Activated CD4-positive, alpha-beta T cell treated with anti-CD3 and anti-CD28 coated beads, Interleukin-2, amount 10 ng/mL, durations not matched to agents 24 days and 14 days (primary cell): ENCODE measurements at places on chromosomes 13 and 19. TPM values are rescaled to one million over a fixed set of nuclear protein-coding genes. Genes with fewer than 3 reads are reported as not detected.

The MAP3K10 gene
- 16.6 and 17.6 TPM in 2 replicates for total RNA-seq

The MAST1 gene
- total RNA-seq, result 1.6 and 2.4 TPM in 2 replicates

The AMER2 gene
- not detected in 2 replicates for total RNA-seq

The CACNA1A gene
- total RNA-seq, result 0.28 and 0.38 TPM in 2 replicates

The MISP3 gene
- 2.7 and 3.6 TPM in 2 replicates for total RNA-seq

The LRFN3 gene
- total RNA-seq, result 11.0 and 11.6 TPM in 2 replicates

The CIC gene
- 61.2 and 65.6 TPM in 2 replicates for total RNA-seq

The EBI3 gene
- 44.0 and 45.0 TPM in 2 replicates for total RNA-seq

The SHISA2 gene
- total RNA-seq, result 2.2 and 2.3 TPM in 2 replicates

The ACP7 gene
- not detected in 2 replicates for total RNA-seq

The CEACAM4 gene
- not detected in 2 replicates for total RNA-seq

The RFPL4A gene
- total RNA-seq, result not detected in 2 replicates

The CCDC194 gene
- 2.6 and 3.1 TPM in 2 replicates for total RNA-seq

The SGCG gene
- total RNA-seq, result not detected in 2 replicates

The ZNF177 gene
- total RNA-seq, result 0.09 TPM in 1 of 2 replicates, not detected in the other

The LILRA2 gene
- total RNA-seq, result not detected in 2 replicates

The FAM83E gene
- total RNA-seq, result 5.1 and 6.4 TPM in 2 replicates

The MICU2 gene
- total RNA-seq, result 34.2 and 35.0 TPM in 2 replicates

The MIA gene
- total RNA-seq, result 0.56 TPM in 1 of 2 replicates, not detected in the other

The SHFL gene
- total RNA-seq, result 56.0 and 60.5 TPM in 2 replicates

The PSG1 gene
- total RNA-seq, result not detected in 2 replicates

The ZNF813 gene
- total RNA-seq, result 4.3 and 5.2 TPM in 2 replicates

The COMP gene
- not detected in 2 replicates for total RNA-seq

The KLF1 gene
- 0.77 and 1.2 TPM in 2 replicates for total RNA-seq

The SMAD9 gene
- 0.05 TPM in 1 of 2 replicates, not detected in the other for total RNA-seq

The PLPP2 gene
- total RNA-seq, result 0.07 and 0.24 TPM in 2 replicates

The ZNF562 gene
- total RNA-seq, result 15.9 and 16.9 TPM in 2 replicates

The GAPDHS gene
- not detected in 2 replicates for total RNA-seq

The PRSS57 gene
- total RNA-seq, result not detected in 2 replicates

The C13orf42 gene
- total RNA-seq, result not detected in 2 replicates

The TUBB4A gene
- total RNA-seq, result 2.8 and 3.3 TPM in 2 replicates

The HIPK4 gene
- total RNA-seq, result not detected in 2 replicates

The SHANK1 gene
- not detected in 2 replicates for total RNA-seq

The TM9SF2 gene
- total RNA-seq, result 57.8 and 60.2 TPM in 2 replicates

The SEMA6B gene
- total RNA-seq, result 0.40 TPM in 1 of 2 replicates, not detected in the other

The KCNRG gene
- total RNA-seq, result 0.43 TPM in 1 of 2 replicates, not detected in the other

The MEDAG gene
- not detected in 2 replicates for total RNA-seq

The GARIN5A gene
- total RNA-seq, result 0.21 and 0.68 TPM in 2 replicates

The LILRB4 gene
- total RNA-seq, result not detected in 2 replicates

The PLPPR3 gene
- not detected in 2 replicates for total RNA-seq

The ZNF837 gene
- 0.89 and 1.1 TPM in 2 replicates for total RNA-seq

The UPK1A gene
- 0.77 and 0.92 TPM in 2 replicates for total RNA-seq
